ENCODE measurements at places on chromosomes 7 and 10. TPM values are rescaled to one million over a fixed set of nuclear protein-coding genes. Genes with fewer than 3 reads are reported as not detected.
A peak's percentile ranks its signal among the peaks of the same experiment; 100 is the strongest.

The ANKRD1 gene
- under 0.01 TPM for total RNA-seq

GRCh38 chr10:71438761-71439160 is 42.0 kb downstream of the CDH23 start:
- H3K4me1 ChIP-seq = no peaks in the 10 kb centered on the region
- no peaks in the 10 kb centered on the region for H3K27me3 ChIP-seq
- H3K27ac ChIP-seq = no peak overlapping the region
- no peak overlapping the region for H3K4me3 ChIP-seq

GRCh38 chr7:37342688-37343471 is 105.8 kb downstream of the ELMO1 start:
- no peak for DNase-seq
- H3K36me3 ChIP-seq = no peaks in the 10 kb centered on the region
- H3K27ac ChIP-seq = no peak overlapping the region
- no peaks in the 10 kb centered on the region for H3K4me1 ChIP-seq
- H3K27me3 ChIP-seq = no peaks in the 10 kb centered on the region

- H3K27ac ChIP-seq = no peak overlapping the region
- no peaks in the 10 kb centered on the region for H3K4me1 ChIP-seq
Measured at GRCh38 chr7:30251708-30252329, 32.6 kb upstream of the ZNRF2 start.

DNA sequence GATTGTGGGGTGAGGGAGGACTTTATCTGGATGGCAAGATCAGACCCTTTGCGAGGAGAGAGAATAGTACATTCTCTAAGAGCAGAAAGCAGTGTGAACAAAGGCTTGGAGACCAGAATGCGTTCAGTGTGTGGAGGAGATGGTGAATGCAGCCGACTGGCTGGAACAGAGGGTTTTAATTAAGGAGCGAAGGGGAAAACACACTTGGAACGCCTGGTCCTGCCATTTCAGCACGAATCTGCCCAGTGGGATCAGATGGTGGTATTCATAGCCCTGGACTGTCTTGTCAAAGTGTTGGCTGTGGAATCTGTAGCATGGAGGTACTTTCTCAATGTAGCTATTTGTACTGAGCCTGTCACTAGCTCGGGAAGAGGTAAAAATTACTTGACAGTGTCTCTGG is 260.9 kb downstream of the SLC25A13 start:
- H3K36me3 ChIP-seq = no peaks in the 10 kb centered on the region
- H3K27me3 ChIP-seq = no peaks in the 10 kb centered on the region
- H3K4me3 ChIP-seq = no peak overlapping the region
- DNase-seq = no peak
- no peaks in the 10 kb centered on the region for H3K4me1 ChIP-seq

DNA sequence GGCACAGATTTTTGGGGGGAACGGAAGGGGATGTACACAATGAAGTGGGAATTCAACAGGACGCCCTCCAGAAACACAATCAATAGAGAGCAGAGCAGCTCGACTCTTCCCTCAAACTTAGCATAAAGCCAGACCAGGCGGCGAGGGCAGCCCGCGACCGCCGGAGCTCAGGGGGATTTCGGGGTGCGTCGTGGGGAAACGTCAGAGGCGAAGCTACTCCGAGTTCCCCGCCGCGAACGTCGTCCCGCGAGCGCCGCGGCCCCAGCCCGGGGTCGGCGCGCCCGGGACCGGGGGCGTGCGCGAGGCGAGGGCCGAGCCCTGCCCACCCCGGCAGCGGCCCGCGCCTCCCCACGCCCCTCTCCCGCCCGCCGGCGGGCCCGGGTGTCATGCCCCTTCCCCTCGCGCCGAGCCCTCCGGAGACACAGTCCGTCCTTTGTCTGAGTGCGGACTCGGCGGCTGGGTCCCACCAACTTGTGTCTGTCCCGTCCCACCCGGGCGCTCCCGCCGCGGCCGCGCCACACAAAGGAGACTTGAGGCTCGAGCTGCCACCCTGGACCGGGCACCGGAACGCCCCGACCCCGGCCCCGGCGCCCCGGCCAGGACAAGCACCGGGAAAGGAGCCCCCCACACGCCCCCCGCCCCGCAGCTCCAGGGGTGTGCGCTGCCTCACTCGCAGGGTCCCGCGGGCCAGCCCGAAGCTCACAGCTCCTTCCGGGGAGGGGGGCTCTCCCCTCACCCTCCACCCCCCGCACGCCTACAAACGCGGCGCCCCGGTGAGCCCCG is 634 bp downstream of the EZH2 start:
- peak overlapping the region; percentile 98 for H3K4me3 ChIP-seq
- no peaks in the 10 kb centered on the region for H3K36me3 ChIP-seq
- no peaks in the 10 kb centered on the region for H3K4me1 ChIP-seq

The LRWD1 gene
- total RNA-seq = 18.7 TPM

The COL1A2 gene
- total RNA-seq = 2,400 TPM

GRCh38 chr10:63866747-63867140 is 345.5 kb downstream of the REEP3 start:
- H3K4me3 ChIP-seq = no peak overlapping the region
- H3K36me3 ChIP-seq = no peaks in the 10 kb centered on the region
- DNase-seq = peak; percentile 23
- H3K27ac ChIP-seq = no peak overlapping the region

GRCh38 chr7:132469681-132470080 is 106.6 kb downstream of the PLXNA4 start:
- no peak for DNase-seq
- no peaks in the 10 kb centered on the region for H3K36me3 ChIP-seq
- no peak overlapping the region for H3K4me3 ChIP-seq
- no peaks in the 10 kb centered on the region for H3K27me3 ChIP-seq
- no peak overlapping the region for H3K27ac ChIP-seq

- peaks cover 33% of the 10 kb centered on the region for H3K4me1 ChIP-seq
- no peaks in the 10 kb centered on the region for H3K27me3 ChIP-seq
- H3K27ac ChIP-seq = no peak overlapping the region
- DNase-seq = no peak
- no peak overlapping the region for H3K4me3 ChIP-seq
Measured at GRCh38 chr10:91610444-91610843, 22.4 kb downstream of the PPP1R3C start.

GRCh38 chr10:34320265-34320664 is 494.8 kb downstream of the PARD3 start:
- peak overlapping the region; percentile 19 for H3K27ac ChIP-seq
- no peak for DNase-seq
- H3K27me3 ChIP-seq = no peaks in the 10 kb centered on the region
- peaks cover 12% of the 10 kb centered on the region for H3K4me1 ChIP-seq
- H3K4me3 ChIP-seq = no peak overlapping the region
- no peaks in the 10 kb centered on the region for H3K36me3 ChIP-seq

GRCh38 chr10:103941801-103942200 is 23.8 kb upstream of the STN1 start:
- no peaks in the 10 kb centered on the region for H3K27me3 ChIP-seq
- no peak overlapping the region for H3K27ac ChIP-seq
- H3K4me3 ChIP-seq = no peak overlapping the region
- no peaks in the 10 kb centered on the region for H3K36me3 ChIP-seq

The TMEM178B gene
- total RNA-seq = under 0.01 TPM

The PRKCQ gene
- total RNA-seq = 0.26 TPM

DNA sequence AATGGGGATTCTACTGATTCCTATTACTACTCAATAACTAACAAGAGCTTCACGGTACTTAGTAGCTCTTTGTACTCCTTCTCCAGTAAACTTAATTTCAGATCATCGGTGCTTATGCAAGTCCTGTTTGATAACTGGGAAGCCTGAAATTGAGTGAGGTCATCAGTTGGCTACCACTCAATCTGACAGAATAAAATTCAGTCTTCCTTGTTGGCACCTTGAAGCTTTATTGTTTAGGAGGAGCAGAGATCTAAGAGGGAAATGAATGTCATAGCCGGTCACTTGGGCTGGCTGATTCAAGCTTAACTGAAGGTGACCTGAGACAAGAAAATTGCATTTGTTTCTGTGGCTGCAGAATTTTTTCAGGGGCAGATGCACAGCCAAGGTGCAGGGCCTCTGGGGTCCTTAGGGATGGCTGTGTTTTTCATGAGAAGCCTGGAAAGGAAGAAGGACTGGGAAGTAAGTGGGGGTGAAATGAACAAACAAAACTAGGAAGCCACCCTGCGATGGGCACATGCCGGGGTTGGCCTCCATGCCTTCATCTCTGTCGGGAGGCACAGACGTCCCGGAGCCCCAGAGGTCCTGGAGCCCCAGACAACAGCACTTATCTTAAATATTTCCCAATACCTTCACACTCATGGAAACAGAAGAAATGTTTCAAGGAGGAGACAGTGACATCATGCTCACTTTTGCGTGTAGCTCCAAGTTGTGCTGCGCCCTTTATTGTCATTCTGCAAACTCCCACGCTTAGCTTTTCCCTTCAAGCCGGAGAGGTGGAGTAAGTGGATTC is 85.0 kb upstream of the KIF5B start:
- no peak for DNase-seq
- peaks cover 6% of the 10 kb centered on the region for H3K4me1 ChIP-seq
- no peaks in the 10 kb centered on the region for H3K36me3 ChIP-seq

The CYP3A5 gene
- 12.4 TPM for total RNA-seq

- H3K27me3 ChIP-seq = no peaks in the 10 kb centered on the region
- H3K36me3 ChIP-seq = no peaks in the 10 kb centered on the region
- H3K4me3 ChIP-seq = no peak overlapping the region
- DNase-seq = no peak
- no peak overlapping the region for H3K27ac ChIP-seq
- H3K4me1 ChIP-seq = no peaks in the 10 kb centered on the region
Measured at GRCh38 chr10:128875030-128875744, 591.9 kb upstream of the MGMT start.

DNA sequence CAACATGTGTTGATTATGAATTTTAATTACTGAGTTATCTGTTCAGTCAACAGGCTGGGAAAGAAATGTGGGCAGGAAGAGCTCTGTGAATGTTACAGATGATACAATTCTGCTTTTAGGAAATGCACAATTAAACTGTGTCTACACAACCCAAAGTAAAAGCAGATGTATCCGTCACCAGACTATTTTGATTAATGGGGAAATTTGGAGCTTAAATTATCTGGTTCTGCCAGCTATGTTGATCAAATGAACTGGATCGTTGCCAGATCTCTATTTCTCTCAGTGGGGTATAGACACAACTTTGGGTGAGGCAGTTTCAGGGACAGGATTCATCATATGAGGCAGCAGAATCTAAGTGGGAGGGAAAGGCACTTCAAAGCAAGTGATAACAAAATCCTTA is 136.5 kb downstream of the NEUROD6 start:
- H3K36me3 ChIP-seq = no peaks in the 10 kb centered on the region
- no peak overlapping the region for H3K27ac ChIP-seq
- H3K27me3 ChIP-seq = no peaks in the 10 kb centered on the region
- no peaks in the 10 kb centered on the region for H3K4me1 ChIP-seq

DNA sequence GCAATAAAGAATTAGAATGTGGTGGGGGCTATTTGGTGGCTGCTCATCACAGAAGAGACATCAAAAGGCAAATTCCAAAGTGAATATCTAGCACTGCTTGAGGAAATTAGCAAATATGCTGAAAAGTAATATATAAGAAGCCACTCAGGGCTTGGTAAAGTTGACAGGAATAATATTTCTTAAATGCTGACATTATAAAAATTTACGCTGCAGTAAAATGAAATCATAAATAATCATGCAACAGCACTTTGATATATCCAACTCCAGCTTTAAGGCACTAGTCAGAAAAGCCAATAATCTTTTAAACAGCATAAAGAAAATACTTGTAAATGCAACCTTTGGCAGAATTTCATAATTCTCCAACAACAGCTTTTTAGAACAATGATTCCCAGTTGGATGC is 36.9 kb downstream of the DNAJC12 start:
- no peak overlapping the region for H3K4me3 ChIP-seq
- no peak for DNase-seq
- H3K27me3 ChIP-seq = no peaks in the 10 kb centered on the region
- no peak overlapping the region for H3K27ac ChIP-seq

GRCh38 chr10:59709395-59710125 is at the start of gene SLC16A9:
TSS of gene SLC16A9 (minus strand) at chr10:59709850. CDS start at chr10:59684291, 25,559 bp downstream.
- DNase-seq = peak; percentile 59
- no peaks in the 10 kb centered on the region for H3K36me3 ChIP-seq
- no peaks in the 10 kb centered on the region for H3K4me1 ChIP-seq

- no peak overlapping the region for H3K4me3 ChIP-seq
- H3K4me1 ChIP-seq = no peaks in the 10 kb centered on the region
- no peak for DNase-seq
- no peak overlapping the region for H3K27ac ChIP-seq
- H3K36me3 ChIP-seq = no peaks in the 10 kb centered on the region
Measured at GRCh38 chr10:63657761-63658160, 136.6 kb downstream of the REEP3 start.

DNA sequence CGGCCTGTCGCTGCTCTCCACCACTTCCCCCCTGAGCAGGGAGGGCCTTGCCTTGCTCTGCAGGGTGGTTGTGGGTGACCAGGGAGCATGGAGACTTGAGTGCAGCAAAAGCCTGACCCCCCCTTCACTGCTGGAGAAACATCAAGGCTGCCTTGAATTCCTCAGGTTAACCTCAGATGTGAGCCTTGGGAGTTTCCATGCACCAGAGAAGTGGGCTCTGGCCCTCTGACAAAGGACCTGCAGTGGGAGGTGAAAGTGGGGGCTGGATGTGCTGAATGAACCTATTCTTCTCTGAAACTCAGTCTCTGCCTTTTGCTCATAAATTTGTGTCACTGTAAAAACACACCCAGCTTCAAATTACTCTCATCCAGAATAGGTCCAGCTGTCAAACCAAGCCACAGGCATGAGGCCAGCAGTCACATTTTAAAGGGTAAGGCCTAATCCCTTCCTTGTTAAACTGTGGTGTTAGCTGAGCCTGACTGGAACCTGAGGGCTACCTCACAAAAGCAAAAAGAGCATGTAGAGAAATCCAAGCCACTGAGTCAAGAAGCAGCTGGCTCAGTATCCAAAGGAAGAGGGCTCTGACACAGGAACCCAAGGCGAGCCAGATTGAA is 356.8 kb downstream of the CCSER2 start:
- H3K27me3 ChIP-seq = no peaks in the 10 kb centered on the region
- no peak for DNase-seq
- H3K27ac ChIP-seq = no peak overlapping the region
- H3K4me3 ChIP-seq = no peak overlapping the region

- no peak overlapping the region for H3K4me3 ChIP-seq
- no peak overlapping the region for H3K27ac ChIP-seq
- H3K4me1 ChIP-seq = peaks cover 3% of the 10 kb centered on the region
- DNase-seq = no peak
Measured at GRCh38 chr10:102157224-102157623, 5.0 kb downstream of the NOLC1 start.

The CTAGE8 gene
- 0.83 TPM for total RNA-seq

DNA sequence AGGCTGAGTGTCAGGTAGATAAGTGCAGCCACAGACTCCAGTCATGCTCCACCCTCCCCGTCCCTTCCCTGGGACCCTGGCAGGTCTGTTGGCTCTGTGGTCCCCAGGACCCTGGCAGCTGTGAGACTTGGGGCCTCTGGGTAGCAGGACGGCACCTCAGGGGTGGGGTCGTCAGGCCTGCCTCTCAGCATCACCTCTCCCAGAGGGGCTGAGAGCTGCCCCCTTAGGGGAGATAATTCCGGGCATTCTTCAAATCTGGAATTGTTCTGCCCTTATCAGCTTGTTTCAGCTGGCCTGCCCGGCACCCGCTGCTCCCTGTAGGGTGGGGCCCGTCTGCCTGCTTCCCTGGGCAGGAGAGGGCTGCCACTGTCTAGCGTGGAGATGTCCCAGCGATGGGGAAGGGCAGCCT is 23.3 kb downstream of the PODXL start:
- H3K4me3 ChIP-seq = no peak overlapping the region
- no peaks in the 10 kb centered on the region for H3K27me3 ChIP-seq
- H3K4me1 ChIP-seq = no peaks in the 10 kb centered on the region
- no peaks in the 10 kb centered on the region for H3K36me3 ChIP-seq
- no peak for DNase-seq

GRCh38 chr7:126450269-126450671 is 802.5 kb downstream of the GRM8 start:
- no peak overlapping the region for H3K4me3 ChIP-seq
- DNase-seq = no peak

Data from fibroblast of lung (primary cell).